ENCODE measurements at places on chromosomes 4 and X. TPM values are rescaled to one million over a fixed set of nuclear protein-coding genes. Genes with fewer than 3 reads are reported as not detected.

Gene FAM53A
- total RNA-seq = 0.65 TPM

- no peaks in the 10 kb centered on the region for H3K36me3 ChIP-seq
- H3K27me3 ChIP-seq = peaks cover 2% of the 10 kb centered on the region
- no peak for DNase-seq
- no peak overlapping the region for H3K4me3 ChIP-seq
These were observed 10.6 kb downstream of the HGFAC start for GRCh38 chr4:3452376-3452775.

DNA sequence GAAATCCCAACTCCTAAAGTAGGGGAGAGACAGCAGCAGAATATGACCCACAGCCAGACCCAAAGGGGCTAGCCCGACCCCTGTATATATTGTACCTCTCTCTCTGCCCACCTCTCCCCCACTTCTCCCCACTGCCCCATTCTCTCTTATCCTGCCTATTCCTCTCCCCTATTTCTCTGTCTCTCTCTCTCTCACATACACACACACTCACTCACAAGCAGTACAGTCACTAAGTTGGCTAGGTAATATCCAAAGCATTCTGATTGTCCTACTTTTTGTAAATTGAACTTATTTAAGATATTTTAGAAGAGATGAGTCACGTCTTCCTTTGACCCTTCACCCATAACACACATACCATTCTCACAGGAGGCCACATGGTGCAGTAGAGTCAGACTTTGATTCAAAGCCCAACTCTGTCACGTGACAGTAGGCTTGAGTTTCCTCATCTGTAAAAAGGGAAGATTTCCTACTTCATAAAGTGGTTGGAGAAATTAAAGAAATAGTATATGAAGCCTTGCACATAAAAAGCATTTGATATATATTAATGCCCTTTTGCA, 29.5 kb downstream of the SRPX2 start:
- no peaks in the 10 kb centered on the region for H3K36me3 ChIP-seq
- H3K4me1 ChIP-seq = peaks cover 7% of the 10 kb centered on the region
- H3K27me3 ChIP-seq = no peaks in the 10 kb centered on the region
- DNase-seq = no peak
- H3K4me3 ChIP-seq = no peak overlapping the region

Gene MAOA
- total RNA-seq = 6.5 TPM

Gene PABPC1L2A
- not detected for total RNA-seq

Gene CC2D2A
- not detected for total RNA-seq

GRCh38 chrX:75746891-75747639, 38.0 kb downstream of the MAGEE2 start:
- H3K27ac ChIP-seq = no peak overlapping the region
- DNase-seq = peak; percentile 21
- H3K4me3 ChIP-seq = peak overlapping the region; percentile 43
- H3K4me1 ChIP-seq = peaks cover 10% of the 10 kb centered on the region

DNA sequence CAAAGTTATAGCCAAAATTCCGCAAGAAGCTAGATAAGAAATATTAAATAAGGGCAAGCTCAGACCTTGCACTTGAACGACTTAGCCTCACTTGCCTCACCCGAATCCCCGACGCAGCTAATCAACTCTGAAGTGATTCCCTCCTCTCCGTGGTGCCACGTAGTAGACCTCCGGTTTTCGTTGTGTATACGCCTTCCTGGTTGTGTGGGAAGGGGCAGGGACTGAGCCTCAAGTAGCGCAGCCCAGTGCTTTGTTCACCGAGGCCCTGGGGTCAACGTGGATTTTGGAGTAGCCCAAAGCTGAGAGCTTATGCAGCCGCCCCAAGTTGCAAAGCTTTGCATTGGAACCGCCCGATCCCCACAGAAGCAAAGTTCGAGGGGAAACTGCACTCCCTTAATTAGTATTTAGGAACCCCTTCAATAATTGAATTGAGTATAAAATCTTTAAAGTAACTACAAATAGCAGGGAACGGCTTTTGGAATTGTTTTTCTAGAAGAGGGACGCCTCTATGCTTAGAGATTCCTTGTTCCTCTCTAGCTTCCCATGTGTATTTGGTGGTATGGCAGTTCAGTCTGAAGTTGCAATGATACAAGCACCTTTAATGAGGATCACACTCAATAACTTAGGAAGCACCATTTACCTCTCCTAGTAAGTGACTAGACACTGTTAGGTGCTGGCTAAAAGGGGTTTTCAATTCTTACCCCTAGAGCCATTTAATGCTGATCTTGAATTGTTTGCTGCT, 55.7 kb downstream of the LINC00632 start:
- no peak overlapping the region for H3K27ac ChIP-seq
- peak overlapping the region; percentile 65 for H3K4me3 ChIP-seq
- H3K36me3 ChIP-seq = no peaks in the 10 kb centered on the region
- H3K4me1 ChIP-seq = peaks cover 13% of the 10 kb centered on the region
- DNase-seq = no peak
- H3K27me3 ChIP-seq = peaks cover 8% of the 10 kb centered on the region

GRCh38 chr4:71110499-71110898, 117.0 kb downstream of the DCK start:
- H3K4me3 ChIP-seq = no peak overlapping the region
- H3K27ac ChIP-seq = no peak overlapping the region
- no peaks in the 10 kb centered on the region for H3K36me3 ChIP-seq
- H3K27me3 ChIP-seq = no peaks in the 10 kb centered on the region
- no peak for DNase-seq

DNA sequence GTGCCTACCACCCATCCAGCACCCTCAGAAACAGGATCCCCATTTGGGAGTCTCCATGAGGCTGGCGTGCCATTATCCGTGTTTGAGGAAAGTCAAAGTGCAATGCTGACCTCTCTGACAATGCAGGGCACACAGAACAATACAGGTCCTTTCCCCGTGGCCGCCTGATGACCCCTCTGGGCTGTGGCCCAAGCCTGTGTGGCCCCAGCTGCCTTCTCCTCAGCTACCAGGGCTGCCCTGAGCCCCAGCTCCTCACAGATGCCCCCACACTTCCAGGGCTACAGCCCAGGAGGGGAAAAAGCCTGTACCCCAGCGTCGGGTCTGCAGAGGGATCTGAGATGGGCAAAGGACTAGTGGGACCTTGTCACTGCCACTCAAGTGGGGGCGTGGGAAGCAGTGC, 15.5 kb downstream of the ZFYVE28 start:
- no peak overlapping the region for H3K27ac ChIP-seq
- DNase-seq = no peak
- H3K4me1 ChIP-seq = peaks cover 54% of the 10 kb centered on the region
- H3K4me3 ChIP-seq = peak overlapping the region; percentile 37

Gene FRAS1
- not detected for total RNA-seq

- H3K27me3 ChIP-seq = no peaks in the 10 kb centered on the region
- H3K4me1 ChIP-seq = no peaks in the 10 kb centered on the region
- H3K27ac ChIP-seq = no peak overlapping the region
- H3K36me3 ChIP-seq = no peaks in the 10 kb centered on the region
- no peak for DNase-seq
These were observed 1852.9 kb upstream of the PCDH10 start for GRCh38 chr4:131296192-131296591.

Gene MAPK10
- 0.45 TPM for total RNA-seq

DNA sequence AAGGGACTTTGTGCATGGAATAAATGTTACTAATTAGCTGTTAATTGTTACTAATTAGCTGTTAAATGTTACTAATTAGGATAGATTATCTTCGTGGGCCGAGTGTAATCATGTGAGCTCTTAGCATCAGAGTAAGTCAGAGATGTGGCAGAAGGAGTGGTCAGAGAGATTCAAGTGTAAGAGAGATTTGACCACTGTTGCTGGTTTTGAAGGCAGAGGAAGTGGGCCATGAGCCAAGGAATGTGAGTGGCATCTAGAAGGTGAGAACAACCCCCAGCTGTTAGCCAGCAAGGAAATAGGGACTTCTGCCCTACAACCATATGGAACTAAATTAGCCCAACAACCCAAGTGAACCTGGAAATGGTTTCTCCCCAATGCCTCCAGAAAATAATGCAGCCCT, 28.2 kb downstream of the ODAPH start:
- H3K36me3 ChIP-seq = no peaks in the 10 kb centered on the region
- H3K27me3 ChIP-seq = peaks cover 17% of the 10 kb centered on the region
- no peak for DNase-seq
- no peak overlapping the region for H3K4me3 ChIP-seq
- H3K4me1 ChIP-seq = no peaks in the 10 kb centered on the region

Gene TMPRSS11F
- total RNA-seq = not detected

- H3K4me3 ChIP-seq = no peak overlapping the region
- H3K27ac ChIP-seq = no peak overlapping the region
- no peaks in the 10 kb centered on the region for H3K4me1 ChIP-seq
- DNase-seq = no peak
- H3K36me3 ChIP-seq = peaks cover 3% of the 10 kb centered on the region
These were observed 159.9 kb downstream of the SCFD2 start for GRCh38 chr4:53205970-53206369.

- no peaks in the 10 kb centered on the region for H3K4me1 ChIP-seq
- no peaks in the 10 kb centered on the region for H3K27me3 ChIP-seq
- H3K36me3 ChIP-seq = no peaks in the 10 kb centered on the region
- H3K27ac ChIP-seq = no peak overlapping the region
- no peak overlapping the region for H3K4me3 ChIP-seq
These were observed 9.7 kb upstream of the LSM6 start for GRCh38 chr4:146165840-146166239.

GRCh38 chr4:82733636-82734035, 65.0 kb downstream of the SCD5 start:
- no peak for DNase-seq
- peaks cover 23% of the 10 kb centered on the region for H3K27me3 ChIP-seq
- no peak overlapping the region for H3K4me3 ChIP-seq
- H3K36me3 ChIP-seq = no peaks in the 10 kb centered on the region

GRCh38 chr4:113783701-113784100, 22.2 kb upstream of the CAMK2D start:
- no peak overlapping the region for H3K27ac ChIP-seq
- H3K4me3 ChIP-seq = no peak overlapping the region
- no peaks in the 10 kb centered on the region for H3K36me3 ChIP-seq
- no peaks in the 10 kb centered on the region for H3K27me3 ChIP-seq

Gene CSAG1
- total RNA-seq = not detected

DNA sequence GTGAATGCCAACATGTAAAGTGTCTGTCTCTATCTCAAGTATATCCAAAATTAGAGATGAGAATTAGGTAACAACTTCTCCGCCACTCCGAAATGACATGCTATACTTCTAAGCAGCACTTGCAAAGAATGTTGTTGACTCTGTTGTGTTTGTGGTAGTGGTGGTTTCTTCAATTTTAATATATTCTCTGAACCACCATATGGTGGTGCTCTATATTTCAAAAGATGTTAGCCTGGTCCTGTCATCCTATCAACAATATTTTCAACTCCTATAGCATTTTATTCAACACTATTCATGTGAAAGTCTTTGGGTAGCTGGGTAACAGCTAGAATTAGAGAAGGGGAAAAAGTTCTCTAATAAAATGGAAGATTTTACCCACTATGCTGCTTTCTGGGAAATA, 1622.8 kb upstream of the IGFBP7 start:
- no peak for DNase-seq
- no peaks in the 10 kb centered on the region for H3K27me3 ChIP-seq
- no peak overlapping the region for H3K4me3 ChIP-seq
- H3K27ac ChIP-seq = no peak overlapping the region
- no peaks in the 10 kb centered on the region for H3K4me1 ChIP-seq

Gene DCLK2
- total RNA-seq = 0.08 TPM
